Fibroblast of skin of right biceps (primary cell): ENCODE measurements at places on chromosomes 1 and 21.
A peak's percentile ranks its signal among the peaks of the same experiment; 100 is the strongest.

GRCh38 chr1:75245239-75245638 lies 111.1 kb downstream of the LHX8 start:
- no peak for DNase-seq

DNA sequence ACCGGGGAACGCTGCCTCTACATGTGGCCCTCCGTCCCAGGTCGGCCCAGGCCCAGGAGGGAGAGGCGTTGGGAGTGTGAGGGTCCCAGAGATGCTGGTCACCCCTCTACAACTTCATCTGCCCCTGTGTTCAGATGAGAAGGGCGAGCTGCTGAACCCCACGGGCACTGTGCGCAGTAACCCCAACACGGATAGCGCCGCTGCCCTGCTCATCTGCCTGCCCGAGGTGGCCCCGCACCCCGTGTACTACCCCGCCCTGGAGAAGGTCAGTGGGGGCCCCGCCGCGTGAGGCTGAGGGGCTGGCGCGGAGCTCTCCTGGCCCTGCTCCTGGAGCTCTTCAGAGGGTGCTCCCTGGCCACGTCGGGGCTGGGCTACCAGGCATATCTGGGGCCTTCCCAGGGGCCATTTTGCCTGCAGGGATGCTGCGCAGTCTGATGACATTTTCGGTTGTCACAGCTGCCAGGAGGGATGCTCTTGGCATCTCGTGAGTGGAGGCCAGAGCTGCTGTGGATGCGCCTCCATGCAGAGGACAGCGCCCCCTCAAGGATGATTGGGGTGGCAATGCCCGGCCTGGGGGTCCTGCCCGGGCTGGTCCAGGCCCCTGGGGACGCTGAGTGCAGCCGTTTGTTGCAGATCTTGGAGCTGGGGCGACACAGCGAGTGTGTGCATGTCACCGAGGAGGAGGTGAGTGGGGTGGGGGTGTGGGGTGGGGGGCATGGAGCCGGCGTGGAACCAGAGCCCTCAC lies 68.6 kb downstream of the PIK3CD start:
- DNase-seq = no peak

DNA sequence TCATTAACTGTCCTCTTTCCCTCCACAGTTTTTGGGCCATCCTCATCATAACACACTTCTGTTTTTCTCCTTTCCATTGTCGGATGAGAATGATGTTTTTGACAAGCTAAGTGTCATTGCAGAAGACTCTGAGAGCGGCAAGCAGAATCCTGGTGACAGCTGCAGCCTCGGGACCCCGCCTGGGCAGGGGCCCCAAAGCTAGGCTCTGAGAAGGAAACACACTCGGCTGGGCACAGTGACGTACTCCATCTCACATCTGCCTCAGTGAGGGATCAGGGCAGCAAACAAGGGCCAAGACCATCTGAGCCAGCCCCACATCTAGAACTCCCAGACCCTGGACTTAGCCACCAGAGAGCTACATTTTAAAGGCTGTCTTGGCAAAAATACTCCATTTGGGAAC lies 28.6 kb upstream of the IFNAR1 start:
- no peak for DNase-seq

- peak; percentile 67 for DNase-seq
Measured at GRCh38 chr1:94048413-94049164, 72.4 kb downstream of the ABCA4 start.

GRCh38 chr1:6330410-6330911 lies 63.1 kb downstream of the ACOT7 start:
- DNase-seq = peak; percentile 75

DNA sequence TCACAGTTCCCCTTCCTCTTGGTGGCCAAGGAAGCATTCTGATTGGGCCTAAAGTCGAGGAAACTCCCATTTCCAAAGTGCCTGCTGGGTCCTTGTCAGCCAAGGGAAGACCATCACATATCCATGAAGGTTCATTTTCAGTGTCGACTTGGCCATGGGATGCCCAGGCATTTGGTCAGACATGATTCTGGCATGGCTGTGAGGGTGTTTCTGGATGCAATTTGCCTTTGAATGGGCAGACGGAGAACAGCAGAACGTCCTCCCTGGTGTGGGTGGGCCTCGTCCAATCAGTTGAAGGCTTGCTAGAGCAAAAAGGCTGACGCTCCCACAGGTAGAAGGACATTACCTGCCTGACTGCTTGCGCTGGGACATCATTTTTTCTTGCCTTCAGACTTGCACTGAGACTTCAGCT lies 48.3 kb upstream of the LBR start:
- no peak for DNase-seq

DNA sequence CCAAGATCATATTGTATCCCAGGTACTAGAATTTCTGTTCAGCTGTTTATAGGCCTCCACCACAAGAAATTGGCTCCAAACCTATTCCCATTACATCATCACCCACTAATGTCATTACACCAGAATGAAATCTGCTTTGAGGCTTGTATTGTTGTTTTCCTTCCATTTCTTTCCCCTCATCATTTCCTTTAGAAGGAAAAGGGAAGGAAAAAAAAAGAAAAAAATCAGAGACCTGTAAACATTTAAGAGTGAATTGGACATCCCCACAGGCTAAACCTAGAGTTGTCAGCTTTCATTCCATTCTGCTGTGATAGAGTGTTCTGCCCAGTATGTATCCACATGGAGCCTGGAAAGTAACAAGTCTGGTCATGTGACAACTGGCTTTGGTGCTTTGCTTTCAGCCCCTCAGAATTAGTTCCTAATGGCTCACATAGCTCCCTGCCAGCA lies 44.6 kb downstream of the NFYC start:
- DNase-seq = peak; percentile 55

- no peak for DNase-seq
Measured at GRCh38 chr1:165152727-165153126, 203.8 kb downstream of the LMX1A start.

- DNase-seq = peak; percentile 70
Measured at GRCh38 chr1:180515857-180516388, 13.5 kb upstream of the ACBD6 start.

DNA sequence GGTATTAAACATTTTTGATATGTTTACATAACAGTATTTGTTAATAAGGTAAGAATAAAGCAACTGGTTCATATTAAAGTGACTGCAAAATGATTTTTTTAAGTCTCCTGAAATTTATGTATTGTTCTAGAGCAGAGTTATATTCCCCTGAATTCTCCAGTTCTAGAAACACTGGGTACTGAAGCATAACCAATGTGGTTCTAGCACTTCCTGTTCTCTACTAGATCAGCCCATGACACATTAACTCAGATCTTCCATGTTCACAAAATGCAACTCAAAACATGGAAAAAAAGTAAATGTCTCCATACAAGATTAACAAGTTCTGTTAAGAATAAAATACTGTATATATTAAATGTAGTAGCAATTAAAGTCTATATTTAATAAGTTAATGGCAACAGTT lies 3.9 kb downstream of the NEGR1 start:
- DNase-seq = no peak

DNA sequence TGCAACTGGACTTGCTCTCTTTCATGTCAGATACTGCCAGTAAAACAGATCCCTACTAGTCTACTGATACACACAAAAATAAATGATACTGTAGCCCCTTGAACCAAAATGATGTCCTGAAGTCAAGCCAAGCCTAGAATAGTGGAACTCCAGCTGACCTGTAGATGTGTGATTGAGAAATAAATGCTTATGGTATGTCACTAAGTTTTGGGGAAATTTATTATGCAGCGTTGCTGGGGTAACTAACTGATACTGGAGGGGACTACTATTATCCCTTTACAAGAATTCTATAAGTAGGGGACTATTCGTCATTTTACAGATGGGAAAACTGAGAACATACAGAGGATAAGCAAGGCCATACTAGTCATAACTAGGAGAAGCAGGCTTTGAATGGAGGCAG lies 55.6 kb downstream of the RPL5 start:
- DNase-seq = no peak

DNA sequence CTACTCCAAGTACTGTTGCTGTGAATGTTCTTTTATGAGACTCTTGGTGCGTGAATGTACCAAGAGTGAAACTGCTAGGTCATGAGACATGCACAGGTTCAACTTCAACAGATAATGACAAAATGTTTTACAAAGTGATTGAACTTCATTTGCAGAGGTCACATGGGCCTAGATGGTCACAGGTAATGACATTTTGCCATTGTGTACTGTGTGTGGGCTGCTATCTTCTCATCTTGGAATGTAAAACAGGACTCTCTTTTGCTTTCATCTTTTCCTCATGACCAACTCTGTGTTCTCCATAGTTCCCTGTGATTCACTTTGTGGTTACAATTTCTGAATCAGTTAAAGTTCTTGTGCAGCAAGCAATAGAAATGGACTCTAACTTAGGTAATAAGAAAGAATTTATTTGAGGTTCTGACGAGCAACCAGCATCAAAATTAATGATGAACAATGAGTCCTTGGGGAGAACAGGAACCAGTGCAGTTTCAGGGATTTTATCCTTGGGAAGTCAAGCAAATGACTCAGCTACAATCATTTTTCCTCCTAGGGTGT lies 16.2 kb upstream of the TSNAX start:
- peak; percentile 91 for DNase-seq

DNA sequence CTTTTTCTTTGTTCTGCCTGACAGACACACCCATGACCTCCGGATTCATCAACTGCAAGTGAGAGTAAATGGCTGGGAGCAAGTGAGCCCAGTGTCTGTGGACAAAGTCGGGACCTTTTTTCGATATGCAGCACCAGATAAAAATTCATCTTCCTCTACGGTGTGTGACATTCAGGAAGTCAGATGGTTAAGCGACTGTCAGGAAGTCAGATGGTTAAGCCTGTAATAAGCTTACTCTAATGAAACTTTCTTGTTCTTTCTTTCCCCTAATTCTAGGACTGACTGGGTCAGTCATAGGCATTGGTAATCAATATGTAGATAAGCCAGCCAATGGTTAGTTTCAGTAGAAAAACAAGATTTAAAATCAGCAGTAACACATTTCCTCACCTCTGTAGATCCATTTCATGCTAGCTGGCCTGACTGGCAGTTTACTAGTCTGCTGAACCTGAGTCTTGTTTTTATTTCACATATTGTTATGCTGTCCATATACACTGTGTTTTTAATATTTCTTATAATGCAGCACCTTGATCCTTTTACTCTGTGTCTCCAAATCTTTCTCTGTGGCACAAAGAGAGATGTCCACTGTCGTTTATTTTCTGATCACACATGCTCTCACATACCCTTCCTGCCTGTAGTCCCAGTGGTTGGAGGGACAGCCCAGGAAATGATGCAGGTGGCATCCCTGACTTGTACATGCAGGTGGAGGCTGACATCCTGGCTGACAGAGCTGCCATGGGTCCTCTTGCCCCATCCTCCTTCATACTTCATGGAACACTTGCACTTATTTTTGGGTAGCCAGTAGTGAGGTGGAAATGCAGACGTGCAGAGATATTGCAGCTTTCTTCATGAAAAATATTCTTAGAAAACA lies 115.8 kb downstream of the VPS13D start:
- no peak for DNase-seq

DNA sequence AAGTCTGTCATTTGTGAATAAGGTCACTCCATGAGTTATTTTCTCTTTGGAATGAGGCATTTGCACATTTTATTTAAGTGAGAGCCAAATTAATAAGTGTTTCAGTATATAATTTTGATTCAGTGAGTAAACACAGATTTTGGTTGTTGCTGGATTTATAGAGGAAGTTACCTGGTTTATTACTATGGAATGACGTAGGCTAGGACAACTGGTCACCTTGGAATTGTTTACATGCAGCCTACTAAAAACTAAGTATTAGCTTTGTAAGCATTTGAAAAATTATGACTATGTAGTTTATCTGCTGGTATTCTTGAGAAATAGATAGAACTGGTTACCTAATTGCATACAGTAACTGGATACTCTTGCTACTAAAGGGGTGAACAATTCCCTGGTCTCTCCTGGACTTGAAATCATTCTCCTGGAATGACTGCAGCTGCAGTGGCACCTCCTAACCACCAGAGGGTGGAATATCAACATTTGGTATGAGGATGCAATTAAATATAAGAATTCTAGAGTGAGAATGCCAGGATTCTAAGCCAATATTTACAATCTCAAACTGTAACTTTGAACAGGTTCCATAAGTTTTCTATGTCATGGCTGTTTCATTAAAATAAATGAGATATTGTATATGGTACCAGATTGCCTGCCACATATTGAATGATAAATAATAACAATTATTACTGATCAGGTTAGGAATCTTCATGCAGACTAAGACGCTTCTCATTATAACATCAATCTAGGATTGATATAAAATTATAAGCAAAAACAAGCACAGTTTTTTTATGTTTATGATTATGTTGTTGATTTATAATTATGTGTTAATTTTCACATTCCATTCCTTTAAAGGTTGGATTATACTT lies 3.5 kb upstream of the KRTAP27-1 start:
- DNase-seq = peak; percentile 45

DNA sequence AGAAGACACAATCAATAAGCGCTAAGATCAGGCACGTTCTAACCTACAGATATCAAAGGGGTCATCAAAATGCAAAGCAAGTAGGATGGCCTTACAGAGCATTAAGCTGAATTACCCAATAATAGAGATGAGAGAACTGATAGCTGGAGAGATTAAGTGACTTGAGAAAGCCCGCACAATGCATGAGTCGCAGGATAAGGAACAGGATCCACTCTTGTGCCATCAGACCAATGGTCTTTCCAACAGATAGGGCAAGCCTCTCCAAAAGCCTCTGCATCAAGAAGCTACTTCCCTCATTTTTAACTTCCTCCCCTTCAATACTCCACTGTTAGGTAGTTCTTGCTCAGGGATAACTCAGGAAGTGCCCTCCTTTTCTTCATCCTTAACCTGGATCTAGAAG lies 2.6 kb downstream of the CHML start:
- DNase-seq = no peak

GRCh38 chr1:93993731-93994130 lies 84.5 kb upstream of the GCLM start:
- no peak for DNase-seq

- DNase-seq = peak; percentile 42
Measured at GRCh38 chr1:234683861-234684632, 74.1 kb upstream of the IRF2BP2 start.

GRCh38 chr1:59007820-59008598 lies 224.2 kb upstream of the JUN start:
- peak; percentile 46 for DNase-seq

- peak; percentile 57 for DNase-seq
Measured at GRCh38 chr1:222919478-222919865, 104.6 kb downstream of the DISP1 start.

- DNase-seq = no peak
Measured at GRCh38 chr1:5686925-5687706, 305.1 kb downstream of the NPHP4 start.

DNA sequence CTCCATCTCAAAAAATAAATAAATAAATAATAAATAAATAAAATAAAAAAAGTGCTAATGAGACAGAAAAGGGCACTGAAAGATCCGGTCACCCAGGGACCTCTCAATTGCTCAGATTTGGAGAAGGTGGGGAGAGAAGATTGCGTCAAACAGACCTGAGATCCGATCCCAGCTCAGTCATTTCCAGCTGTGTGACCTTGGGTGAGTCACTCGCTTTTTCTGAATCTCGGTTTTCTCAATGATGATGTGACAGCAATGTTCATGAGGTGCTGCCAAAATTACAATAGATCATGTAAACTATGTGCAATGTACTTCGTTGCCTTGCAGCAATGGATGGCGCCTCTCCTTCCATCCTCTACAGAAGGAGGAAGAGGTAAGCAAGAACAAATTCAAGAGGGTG lies 11.1 kb upstream of the MEF2D start:
- DNase-seq = peak; percentile 53

- DNase-seq = peak; percentile 66
Measured at GRCh38 chr1:178388418-178389145, 108.2 kb downstream of the CLEC20A start.

- DNase-seq = no peak
Measured at GRCh38 chr1:202531472-202531811, 178.8 kb downstream of the SYT2 start.
